Stomach (tissue), 19 donors: ENCODE measurements at places on chromosomes 2 and 18. TPM values are rescaled to one million over a fixed set of nuclear protein-coding genes. Genes with fewer than 3 reads are reported as not detected.

DNA sequence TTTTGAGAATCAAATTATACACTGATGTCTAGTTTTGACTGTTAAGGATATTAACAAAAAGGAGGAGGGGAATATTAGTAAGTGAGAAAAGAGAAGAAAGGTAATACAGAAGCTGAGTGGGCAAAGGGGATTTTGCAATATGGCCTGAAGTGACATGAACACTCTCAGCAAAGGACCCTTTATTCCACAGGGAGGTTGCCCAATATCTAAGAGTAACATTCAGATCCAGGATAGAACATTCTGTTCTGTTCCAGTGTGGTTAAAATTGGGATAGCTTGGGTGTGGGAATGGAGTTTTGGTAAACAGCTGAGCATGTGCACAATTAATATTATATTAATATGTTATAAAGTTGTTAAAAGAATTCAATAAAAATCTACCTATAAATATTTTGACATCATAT is 120.1 kb downstream of the ZNF385B start:
- DNase-seq = no peak

The PNPT1 gene
- 17.9 TPM for total RNA-seq

The CRYBA2 gene
- total RNA-seq = not detected

GRCh38 chr18:26133652-26134051 is at the start of gene PSMA8:
Gene PSMA8 (plus strand): TSS chr18:26133869. CDS start chr18:26133966, 97 bp downstream.
- DNase-seq = no peak

- no peak for DNase-seq
These were observed 16.5 kb downstream of the STARD7 start for GRCh38 chr2:96191937-96192670.

The RAB17 gene
- 102 TPM for total RNA-seq

DNA sequence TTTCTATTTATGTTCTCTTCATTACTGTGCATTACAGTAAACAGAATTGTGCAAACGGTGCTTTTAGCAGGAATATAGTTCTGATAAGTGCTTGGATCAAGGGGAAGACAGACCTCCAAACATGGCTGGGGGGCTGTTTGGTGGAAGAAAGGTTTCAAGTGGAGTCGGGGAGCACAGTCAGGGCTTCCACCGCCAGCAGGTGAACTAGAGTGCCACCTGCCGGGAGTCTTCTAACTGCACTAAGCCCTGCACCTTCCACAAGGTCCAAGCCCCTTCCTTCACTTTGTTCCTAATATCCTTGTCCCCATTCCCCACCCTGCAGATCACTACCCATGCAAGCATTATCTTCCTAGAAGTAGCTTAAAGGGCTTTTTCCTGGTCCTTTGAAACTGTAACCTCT is 11.1 kb downstream of the ONECUT2 start:
- DNase-seq = no peak

DNA sequence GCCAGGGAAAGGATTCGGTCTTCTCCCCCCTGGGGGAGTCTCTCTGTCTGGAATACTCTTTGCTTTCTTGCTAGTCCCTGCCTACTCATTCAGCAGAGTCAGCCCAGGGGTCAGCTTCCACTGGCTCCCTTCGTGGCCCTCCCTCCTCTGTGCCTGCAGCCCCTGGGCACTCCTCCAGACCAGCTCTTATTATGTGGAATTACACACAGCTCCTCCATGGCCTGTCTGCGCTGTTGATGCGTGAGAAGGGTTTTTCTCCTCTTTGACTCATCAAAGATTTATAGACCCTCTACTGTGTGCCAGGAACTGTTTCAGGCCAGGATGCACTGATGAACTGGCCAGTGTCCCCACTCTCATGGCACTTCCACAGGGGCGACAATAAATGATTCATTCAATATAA is 44.4 kb downstream of the ST8SIA5 start:
- peak; percentile 55 for DNase-seq

The HOXD8 gene
- total RNA-seq = 15.9 TPM

DNA sequence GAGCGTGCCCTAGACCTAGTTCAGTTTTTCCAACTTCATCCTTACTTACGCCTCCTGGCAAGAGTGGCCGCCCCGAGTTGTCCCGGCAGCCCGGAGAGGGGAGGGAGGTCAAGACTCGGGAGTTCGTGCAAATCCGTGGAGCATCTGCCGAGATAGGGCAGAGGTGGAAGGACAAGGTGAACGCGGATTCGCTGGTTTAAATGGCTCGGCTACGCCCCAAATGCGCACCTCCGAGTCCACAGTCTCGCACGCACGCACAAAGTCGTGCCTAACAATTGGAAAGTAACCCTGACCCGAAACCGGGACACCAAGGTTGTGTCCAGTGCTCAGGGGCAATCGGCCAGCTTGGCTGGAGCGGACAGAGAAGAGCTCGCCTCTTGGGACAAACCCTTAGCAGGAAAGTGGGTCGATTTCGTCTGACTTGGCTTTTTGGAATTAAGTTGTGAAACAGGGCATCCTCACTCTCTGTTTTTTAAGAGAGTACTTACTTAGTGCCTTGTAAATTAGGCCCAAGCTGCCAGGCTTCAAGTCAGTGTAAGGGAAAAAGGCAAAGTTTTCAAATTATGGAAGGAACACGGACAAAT is 726 bp upstream of the SS18 start:
- DNase-seq = no peak

The LRP2 gene
- total RNA-seq = 0.92 TPM

GRCh38 chr2:111122631-111123421 is 2.1 kb downstream of the BCL2L11 start:
- peak; percentile 93 for DNase-seq

The KYNU gene
- total RNA-seq = 39.4 TPM

The PLB1 gene
- 18.8 TPM for total RNA-seq

- no peak for DNase-seq
These were observed 5.1 kb downstream of the SDC1 start for GRCh38 chr2:20219763-20220380.

GRCh38 chr2:190320696-190321095 is 1.1 kb upstream of the HIBCH start:
- DNase-seq = no peak

The CXCR1 gene
- total RNA-seq = 0.45 TPM

- no peak for DNase-seq
These were observed 192.6 kb downstream of the IKZF2 start for GRCh38 chr2:212958757-212959295.

The BMP10 gene
- total RNA-seq = not detected

- DNase-seq = no peak
These were observed 147.9 kb downstream of the B3GNT2 start for GRCh38 chr2:62343636-62344337.

The AQP12A gene
- total RNA-seq = not detected

The AP1S3 gene
- total RNA-seq = 11.6 TPM

The KCNG3 gene
- total RNA-seq = 1.5 TPM

DNA sequence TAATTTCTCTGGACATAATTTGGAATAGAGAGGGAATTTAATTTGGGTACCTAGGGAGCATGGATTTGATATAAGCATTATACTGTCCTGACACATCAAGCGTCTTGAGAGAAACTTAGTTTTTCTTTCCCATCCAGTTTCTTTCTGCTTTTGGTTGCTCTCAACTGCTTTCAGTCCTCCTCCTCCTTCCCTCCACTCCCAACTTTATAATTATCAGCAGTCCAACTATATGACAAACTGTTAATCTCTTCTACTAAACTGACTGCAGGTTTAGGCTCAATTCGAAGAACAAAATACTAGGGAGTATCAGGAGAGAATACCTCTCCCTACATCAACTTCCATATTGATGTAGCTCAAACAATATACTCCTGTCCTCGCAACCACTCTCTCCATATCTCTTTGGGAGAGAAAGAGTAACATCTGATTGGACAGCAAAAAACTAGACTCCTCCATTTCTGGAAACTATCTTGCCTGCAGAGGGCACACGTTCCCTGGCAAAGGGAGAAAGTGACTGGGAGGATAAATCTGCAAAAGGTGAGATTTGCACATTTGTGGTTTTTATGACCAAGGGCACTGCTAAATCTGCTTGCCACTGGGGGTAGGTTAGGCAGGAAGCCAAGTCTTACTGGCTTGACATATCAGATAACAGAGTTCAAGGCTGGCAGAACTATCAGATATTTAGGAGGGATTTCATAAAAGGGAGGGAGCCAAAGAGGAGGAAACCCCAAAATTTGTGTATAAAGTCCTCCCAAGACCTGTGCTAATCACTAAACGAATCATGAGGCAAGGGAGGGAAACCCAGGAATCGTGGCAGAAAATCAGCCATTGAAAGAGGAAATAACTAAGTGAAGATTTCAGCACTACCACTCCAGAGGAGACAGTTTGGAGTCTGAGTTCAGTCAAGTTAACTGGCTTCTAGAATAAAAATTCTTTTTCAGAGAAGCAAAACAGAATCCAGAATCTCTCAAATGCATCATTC is 40.0 kb downstream of the ICA1L start:
- DNase-seq = peak; percentile 33

The CHRNG gene
- not detected for total RNA-seq

- DNase-seq = no peak
These were observed 5.5 kb downstream of the COLEC12 start for GRCh38 chr18:495017-495416.

The SIX2 gene
- not detected for total RNA-seq

GRCh38 chr18:68102117-68102516 is 585.6 kb upstream of the DSEL start:
- DNase-seq = no peak

The NR4A2 gene
- total RNA-seq = 7.7 TPM

The ENOSF1 gene
- 106 TPM for total RNA-seq

The SIGLEC15 gene
- 0.92 TPM for total RNA-seq

The SIX3 gene
- not detected for total RNA-seq

DNA sequence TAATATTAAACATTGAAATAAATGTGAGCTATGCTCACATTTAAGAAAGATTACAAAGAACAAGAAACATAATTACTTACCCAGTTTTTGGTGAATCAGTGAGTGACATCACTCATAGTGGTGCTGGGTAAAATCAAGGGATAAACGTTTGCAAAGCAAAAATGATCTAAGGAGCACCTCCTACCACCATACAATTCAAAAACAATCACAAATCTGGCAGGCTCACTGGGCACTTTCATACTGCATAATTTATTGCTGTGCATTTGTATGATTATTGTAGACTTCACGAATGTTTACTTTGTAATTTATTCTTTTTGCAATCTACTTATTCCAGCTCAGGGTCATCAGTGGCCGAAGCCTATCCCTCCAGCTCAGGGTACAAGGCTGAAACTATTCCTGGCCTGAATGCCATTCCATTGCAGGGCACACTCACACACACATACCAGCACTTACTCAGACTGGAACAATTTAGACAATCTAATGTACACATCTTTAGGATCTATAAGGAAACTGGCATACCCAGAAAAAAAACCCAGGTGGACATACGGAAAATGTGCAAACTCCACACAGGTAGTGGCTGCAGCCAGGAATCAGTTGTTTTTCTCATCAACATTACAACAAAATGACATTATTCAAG is 34.4 kb downstream of the AFTPH start:
- DNase-seq = no peak

The GRP gene
- total RNA-seq = not detected

- no peak for DNase-seq
These were observed 469.7 kb downstream of the CDH2 start for GRCh38 chr18:27707201-27707600.

- no peak for DNase-seq
These were observed 15.2 kb downstream of the M1AP start for GRCh38 chr2:74632939-74633312.

The ANTXR1 gene
- total RNA-seq = 21.6 TPM

DNA sequence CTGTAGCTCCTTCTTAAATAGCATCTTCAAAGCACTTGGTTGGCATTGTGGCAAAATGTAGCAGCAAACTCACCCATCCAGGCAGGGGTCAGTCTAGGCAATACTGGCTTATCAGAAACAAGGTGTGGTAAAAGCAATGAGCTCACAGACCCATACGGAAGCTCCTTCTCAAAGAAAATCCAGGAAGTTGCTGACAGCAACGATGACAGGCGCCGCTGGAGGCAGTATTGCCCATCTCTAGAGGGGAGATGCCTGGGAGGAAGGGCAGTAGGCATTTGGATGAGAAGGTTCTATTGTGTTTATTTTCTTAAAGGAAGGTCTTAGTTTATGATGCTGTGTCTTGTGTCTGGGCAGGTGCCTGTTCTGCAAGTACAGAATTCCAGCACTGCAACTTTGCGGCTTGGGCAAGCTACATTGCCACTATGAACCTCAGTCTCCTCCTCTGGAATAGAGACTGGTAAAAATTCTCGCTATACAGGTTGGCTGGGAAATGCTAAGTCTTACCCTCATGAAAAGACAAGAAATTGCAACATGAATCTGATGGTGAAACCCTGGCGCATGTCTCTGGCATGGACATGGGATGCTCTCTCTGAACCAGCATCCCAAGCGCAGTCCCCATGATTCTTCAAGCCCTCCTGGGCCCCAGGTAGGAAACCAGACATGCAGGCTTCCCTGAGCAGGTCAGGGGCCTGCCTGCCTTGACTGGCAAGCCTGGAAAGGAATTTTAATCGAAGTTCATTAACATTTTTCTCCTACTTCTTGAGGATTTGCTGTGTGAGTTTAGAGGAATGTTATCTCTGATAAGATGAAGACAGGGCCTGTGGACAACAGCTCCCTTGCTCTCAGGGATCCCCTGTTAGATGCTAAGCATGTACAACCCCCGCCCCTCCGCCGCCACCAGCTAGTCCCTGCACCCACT is 156.0 kb downstream of the TFCP2L1 start:
- DNase-seq = peak; percentile 81

- peak; percentile 51 for DNase-seq
These were observed 93.1 kb downstream of the CABLES1 start for GRCh38 chr18:23228102-23229061.

DNA sequence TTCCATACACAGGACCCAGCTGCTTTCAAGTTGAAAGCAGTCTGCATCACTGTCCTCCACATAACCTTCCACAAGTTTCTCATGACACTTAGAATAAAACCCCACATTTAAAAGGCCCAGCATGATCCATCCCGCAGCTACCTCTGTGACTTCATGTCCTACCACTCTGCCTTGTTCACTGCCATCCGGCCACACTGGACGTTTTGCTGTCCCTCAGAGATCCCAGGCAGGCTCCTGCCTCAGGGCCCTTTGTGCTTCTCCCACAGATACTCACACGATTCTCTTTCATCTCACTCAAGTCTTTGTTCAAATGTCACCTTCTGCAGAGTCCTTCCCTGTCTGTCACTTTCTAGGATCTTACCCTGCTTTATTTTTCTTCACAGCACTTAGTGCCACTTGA is 232.9 kb upstream of the BOD1L2 start:
- no peak for DNase-seq

GRCh38 chr2:221517146-221517695 is 54.9 kb downstream of the EPHA4 start:
- no peak for DNase-seq

The ZBTB7C gene
- total RNA-seq = 10.1 TPM

The RELCH gene
- 39.6 TPM for total RNA-seq

- no peak for DNase-seq
These were observed 168.5 kb upstream of the SLC39A10 start for GRCh38 chr2:195488567-195488966.

DNA sequence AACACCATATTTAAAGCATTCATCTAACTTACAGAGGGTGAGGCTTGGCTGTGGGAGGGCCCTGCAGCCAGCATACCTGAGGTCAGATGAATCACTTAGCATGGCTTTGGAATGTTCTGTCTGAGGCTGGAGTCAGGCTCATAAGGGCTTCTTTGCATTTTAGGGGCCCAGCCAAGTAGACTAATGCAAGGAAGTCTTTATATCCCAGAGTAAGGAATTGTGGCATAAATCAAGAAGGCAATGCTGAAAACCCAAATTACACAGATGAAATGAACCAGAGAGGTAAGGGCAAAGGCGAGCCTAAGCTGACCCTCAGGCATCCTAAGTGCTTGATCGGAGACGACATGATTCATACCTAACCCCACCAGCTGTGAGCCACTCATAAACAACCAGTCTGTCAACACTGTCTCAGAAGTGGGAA is 383.6 kb downstream of the DCC start:
- no peak for DNase-seq

The CROCC2 gene
- total RNA-seq = 4.9 TPM

The PCARE gene
- not detected for total RNA-seq
